ENCODE measurements at places on chromosomes 1 and 21.

DNA sequence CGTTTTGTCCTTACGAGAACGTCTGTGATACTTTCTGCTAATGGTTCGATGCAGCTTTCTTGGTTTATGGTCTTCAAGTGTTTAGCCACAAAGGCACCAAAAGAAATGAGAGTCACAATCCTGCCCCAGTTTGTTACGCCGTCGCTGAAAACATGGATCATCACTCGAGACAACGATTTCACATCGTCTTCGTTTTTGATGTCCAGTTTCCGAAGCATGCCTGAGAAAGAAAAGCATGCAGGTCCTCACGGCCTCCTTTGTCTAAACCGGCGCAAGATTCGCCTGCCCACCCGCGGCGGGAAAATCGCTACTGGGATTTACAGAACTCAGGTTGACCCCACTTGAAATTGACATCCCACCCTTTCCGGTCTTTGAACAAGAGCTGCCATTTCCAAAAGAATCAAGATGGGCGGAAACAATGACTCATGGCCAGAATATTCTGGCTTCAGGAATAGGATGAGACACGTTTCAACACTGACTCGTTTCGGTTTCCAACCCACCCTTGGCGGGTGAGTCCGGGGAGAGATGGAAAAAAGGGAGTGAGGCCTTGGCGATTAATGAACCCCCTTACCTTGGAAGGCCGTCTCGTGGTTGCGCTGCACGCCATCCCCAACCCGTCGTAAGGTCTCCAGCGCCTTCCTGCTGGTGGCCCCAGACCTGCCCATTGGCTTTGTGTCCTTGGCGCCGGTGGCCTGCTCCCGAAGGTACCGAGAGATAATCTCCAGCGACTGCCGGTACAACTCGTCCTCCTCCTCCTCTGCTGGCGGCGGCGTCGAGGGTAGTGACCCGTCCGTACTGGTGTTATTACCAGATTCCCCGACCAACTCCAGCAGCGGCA is 919 bp downstream of the MCL1 start:
- peak; percentile 81 for DNase-seq

DNA sequence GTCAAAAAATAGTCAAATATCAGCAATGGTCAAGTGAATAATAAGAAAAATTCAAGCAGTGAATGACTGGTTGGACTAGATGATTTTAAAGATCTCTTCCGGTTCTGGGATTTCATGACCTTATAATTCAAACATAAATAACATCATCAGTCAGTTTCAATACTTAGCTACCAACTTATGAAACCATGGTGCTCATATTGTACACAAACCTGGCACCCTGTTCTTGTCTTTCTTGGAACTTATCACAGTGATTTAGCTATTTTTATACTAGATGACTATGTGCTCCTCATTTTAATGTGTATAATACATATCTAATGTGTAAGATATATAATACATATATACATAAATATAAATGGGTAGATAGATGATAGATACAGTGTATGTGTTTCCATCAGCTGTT is 156.9 kb downstream of the CLEC20A start:
- DNase-seq, result no peak

DNA sequence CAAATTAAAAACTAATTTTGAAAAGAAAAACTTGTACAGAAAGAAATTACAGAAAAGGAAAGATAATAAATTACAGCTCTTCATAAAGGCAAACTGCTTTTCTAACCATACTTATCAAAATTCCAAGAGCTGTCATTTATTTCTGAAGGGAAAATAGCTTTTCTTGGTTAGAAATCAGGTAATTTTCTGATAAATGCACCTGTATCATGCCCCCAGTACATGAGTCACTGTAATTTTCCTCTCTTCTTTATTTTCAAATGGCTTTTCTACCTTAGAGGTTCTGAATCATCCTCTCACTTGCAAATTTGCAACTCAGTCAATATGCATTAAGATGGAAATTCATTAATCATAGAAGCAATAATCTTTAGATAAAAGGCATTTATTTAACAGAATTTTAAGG is 100.1 kb downstream of the SLC35F3 start:
- no peak for DNase-seq

DNA sequence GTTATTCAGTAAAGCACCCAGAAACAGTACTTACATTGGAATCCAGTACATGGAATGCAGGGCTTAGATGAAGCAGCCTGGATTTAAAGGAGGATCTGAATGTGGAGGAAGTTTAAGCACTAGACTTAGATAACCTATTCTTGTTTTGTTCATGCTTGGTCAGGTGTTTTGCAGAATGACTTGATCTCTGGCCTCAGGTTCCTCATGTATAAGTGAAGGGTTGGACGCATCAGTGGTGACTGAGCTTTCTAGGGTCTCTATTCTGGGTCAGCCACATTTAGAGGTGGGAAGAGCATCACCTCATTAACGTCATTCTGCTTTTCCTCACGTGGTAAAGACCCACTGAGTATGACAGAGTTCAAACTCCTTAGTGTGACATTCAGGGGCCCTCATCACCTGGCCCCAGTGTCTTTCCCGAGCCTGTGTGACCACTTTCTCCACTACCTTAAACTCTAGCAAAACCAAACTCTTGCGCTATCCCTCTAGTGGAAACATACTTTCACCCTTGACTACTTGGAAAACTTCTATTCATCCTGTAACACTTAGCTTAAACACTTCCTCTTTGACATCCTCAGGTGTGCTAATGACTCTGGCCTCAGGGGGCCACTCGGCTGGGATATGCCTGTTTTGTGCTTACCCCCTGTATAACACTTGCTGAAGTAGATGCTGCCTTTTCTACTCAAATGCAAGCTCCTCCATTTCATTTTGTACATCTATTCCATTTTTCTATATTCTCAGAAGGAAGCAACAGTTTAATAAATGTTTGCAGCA is 871 bp upstream of the ERICH3 start:
- no peak for DNase-seq

GRCh38 chr1:116218922-116219321 is 107.7 kb downstream of the MAB21L3 start:
- DNase-seq, result no peak

GRCh38 chr1:151399324-151400171 is at the start of gene PSMB4:
Gene PSMB4 (plus strand): TSS chr1:151399573. CDS start chr1:151399588, 15 bp downstream.
- DNase-seq, result peak; percentile 88

DNA sequence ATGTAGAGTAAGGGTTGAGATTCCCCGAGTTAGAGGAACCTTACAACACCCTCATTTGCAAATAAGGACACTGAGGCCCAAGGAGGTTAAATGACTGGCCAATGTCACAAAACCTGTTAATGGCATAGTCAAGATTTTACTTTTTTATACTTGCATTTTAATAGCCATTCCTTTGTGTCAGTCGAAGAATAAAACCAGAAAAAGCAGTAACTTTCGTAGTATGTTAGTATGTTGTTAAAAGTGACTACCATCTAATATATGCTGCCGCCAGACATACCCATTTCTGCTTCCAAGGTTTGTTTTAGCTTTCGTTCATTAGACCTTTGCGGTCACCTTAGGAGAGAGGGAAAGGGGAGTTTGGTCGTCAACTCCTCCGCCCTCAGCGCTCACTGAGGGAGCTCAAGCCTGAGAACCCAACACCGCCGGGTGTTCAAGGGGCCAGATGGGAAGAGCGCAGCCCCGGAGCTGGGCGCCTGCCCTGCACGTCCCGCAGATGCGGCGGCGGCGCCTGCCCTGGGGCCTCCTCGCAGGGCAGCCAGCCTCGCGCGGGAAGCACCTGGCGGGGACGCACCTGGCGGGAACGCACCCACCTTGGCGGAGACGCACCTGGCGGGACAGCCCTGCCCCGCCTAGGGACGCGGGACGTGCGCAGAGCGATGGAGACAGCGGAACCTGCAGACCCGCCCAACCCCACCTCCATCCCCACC is 466 bp downstream of the VPS26C start:
- peak; percentile 89 for DNase-seq

DNA sequence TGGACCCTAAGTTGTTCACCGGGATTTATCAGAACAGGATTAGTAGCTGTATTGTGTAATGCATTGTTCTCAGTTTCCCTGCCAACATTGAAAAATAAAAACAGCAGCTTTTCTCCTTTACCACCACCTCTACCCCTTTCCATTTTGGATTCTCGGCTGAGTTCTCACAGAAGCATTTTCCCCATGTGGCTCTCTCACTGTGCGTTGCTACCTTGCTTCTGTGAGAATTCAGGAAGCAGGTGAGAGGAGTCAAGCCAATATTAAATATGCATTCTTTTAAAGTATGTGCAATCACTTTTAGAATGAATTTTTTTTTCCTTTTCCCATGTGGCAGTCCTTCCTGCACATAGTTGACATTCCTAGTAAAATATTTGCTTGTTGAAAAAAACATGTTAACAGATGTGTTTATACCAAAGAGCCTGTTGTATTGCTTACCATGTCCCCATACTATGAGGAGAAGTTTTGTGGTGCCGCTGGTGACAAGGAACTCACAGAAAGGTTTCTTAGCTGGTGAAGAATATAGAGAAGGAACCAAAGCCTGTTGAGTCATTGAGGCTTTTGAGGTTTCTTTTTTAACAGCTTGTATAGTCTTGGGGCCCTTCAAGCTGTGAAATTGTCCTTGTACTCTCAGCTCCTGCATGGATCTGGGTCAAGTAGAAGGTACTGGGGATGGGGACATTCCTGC is 3.9 kb upstream of the OLFML3 start:
- DNase-seq, result no peak

GRCh38 chr21:33011462-33011861 is 14.3 kb upstream of the OLIG2 start:
- no peak for DNase-seq

DNA sequence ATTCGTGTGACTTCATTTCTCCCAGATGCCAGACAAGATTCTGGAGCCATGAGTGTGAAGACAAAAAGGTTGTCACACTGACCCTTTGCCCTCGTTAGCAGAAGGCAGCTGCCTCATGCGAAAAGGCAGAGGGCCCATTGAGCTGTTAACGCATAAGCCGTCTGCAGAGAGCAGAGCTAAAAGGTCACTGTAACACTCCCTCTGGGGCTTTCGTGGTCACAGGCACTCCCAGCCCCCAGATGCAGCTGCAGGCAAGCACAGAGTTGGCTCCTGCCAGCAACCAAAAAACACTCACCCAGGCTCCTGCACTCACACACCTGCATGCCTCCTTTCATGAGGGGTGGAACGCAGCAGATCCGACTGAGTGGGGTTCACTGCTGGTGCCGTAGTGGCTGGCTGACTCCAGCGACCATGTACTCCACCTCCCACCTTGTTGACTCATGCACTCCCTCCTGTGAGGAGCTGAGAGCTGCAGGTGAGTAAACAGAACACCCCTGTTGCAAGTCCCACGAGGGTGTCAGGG is 287.5 kb downstream of the SMYD3 start:
- DNase-seq, result peak; percentile 96

DNA sequence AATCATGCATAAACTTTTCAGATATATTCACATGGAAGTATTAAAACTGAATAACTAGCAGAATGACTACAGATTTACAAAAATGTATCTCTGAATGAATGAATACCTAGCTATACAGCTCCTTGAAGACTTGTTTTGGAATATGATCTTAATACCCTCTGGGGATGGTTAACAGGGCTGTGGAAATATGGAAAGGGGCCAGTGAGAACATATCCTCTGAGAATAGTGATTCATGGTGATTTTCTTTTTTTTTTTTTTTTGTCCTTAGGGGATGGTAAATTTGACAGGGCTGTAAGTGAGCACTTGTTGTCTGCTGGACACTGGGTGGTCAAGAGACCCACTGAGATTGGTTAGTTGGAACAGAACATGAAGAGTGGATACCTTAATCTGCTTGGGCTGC is 80.7 kb upstream of the HP1BP3 start:
- DNase-seq, result no peak

- no peak for DNase-seq
Measured at GRCh38 chr1:198970916-198971315, 332.1 kb downstream of the PTPRC start.

DNA sequence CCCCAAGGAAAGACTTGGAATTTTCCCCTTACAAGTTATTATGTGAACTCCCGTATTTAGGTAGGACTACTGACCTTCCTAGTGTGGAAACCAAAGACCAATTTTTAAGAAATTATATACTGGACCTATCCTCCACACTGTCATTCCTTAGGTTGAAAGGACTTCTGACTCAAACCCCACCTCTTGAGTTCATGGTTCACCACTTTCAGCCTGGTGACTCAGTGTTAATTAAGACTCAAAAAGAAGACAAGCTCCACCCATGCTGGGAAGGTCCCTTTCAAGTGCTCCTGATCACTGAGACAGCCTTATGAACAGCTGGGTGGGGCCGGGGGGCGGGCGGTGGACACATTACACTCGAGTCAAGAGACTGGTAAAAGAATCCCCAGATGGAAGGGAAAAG is 113.2 kb downstream of the LRRC53 start:
- no peak for DNase-seq

DNA sequence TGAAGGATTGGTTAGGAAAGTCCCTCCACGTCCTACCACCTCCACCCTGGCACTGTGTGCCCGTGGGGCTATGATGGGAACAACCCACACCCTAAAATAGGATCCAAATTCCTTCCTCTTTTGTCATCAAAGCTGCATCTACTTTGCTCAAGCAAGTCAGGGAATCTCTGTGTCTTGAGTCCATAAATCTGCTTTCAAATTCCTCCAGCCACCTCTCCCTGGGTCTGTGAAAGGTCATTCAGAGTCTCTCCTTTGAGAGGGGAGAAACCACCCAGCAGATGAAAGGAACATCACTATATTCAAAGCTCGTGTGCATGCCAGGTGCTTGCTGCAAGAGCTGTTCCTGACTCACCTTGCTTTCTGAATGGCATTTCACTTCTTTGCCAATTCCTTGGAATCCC is 243.6 kb downstream of the TM2D1 start:
- DNase-seq, result no peak

GRCh38 chr1:1187938-1188337 is 14.3 kb downstream of the TTLL10 start:
- DNase-seq, result no peak

- DNase-seq, result no peak
Measured at GRCh38 chr1:10292188-10292587, 81.8 kb downstream of the KIF1B start.

- DNase-seq, result peak; percentile 31
Measured at GRCh38 chr1:204286831-204287421, 72.8 kb downstream of the PLEKHA6 start.

DNA sequence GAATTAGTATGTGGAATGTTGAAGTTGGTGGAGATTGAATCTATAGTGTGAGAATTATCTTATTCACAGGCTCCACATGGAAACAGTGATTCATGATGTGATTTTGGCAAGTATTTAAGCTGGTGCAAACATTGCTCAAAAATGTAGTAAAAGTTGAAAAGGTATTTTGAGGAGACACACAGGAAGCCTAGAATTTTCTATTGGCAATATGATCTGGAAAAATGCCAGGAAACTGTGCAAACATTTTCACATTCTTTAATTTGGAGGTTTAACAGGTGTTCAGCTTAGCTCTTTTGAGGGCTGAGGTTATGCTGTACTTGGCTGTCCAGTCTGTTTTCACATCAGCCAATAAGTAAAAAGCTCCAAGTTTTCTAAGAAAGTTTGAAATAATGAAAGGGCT is 327.3 kb downstream of the RWDD3 start:
- DNase-seq, result no peak

GRCh38 chr1:16521288-16521583 is 7.2 kb upstream of the RNU1-1 start:
- DNase-seq, result no peak

GRCh38 chr1:30447701-30448100 is 275.7 kb downstream of the MATN1 start:
- no peak for DNase-seq

- DNase-seq, result no peak
Measured at GRCh38 chr1:5951846-5952410, 40.3 kb downstream of the NPHP4 start.
